A549 treated with Hydrocortisone at 1 μM for 4 hours (cell line): ENCODE measurements at places on chromosomes 2 and 18. TPM values are rescaled to one million over a fixed set of nuclear protein-coding genes. Genes with fewer than 3 reads are reported as not detected.

Gene HYCC2
- 2.9 to 5.1 TPM (median 4.6 TPM) in 5 replicates for total RNA-seq

Gene FBXO36
- 0.87 to 1.7 TPM (median 1.4 TPM) in 5 replicates for total RNA-seq

Gene CCDC68
- total RNA-seq = 3.6 to 6.3 TPM (median 4.7 TPM) in 5 replicates

Gene PDCL3
- 36.9 to 44.8 TPM (median 37.5 TPM) in 5 replicates for total RNA-seq

Gene FAM237A
- not detected in 5 replicates for total RNA-seq

Gene GRB14
- total RNA-seq = 4.9 to 6.4 TPM (median 5.2 TPM) in 5 replicates

Gene UGT1A10
- total RNA-seq = 0.08 to 0.09 TPM in 2 of 5 replicates, not detected in the others

Gene ZNF521
- not detected in 5 replicates for total RNA-seq

Gene GPAT2
- 0.15 TPM in 1 of 5 replicates, not detected in the others for total RNA-seq

Gene LOXHD1
- not detected in 5 replicates for total RNA-seq

Gene SOWAHC
- 7.3 to 10.0 TPM (median 8.9 TPM) in 5 replicates for total RNA-seq

Gene DAW1
- 2.2 to 3.2 TPM (median 2.7 TPM) in 5 replicates for total RNA-seq

Gene STEAP3
- 43.4 to 54.7 TPM (median 52.2 TPM) in 5 replicates for total RNA-seq

Gene IL36RN
- total RNA-seq = 0.14 TPM in 1 of 5 replicates, not detected in the others

Gene UBXN4
- 28.6 to 47.2 TPM (median 38.5 TPM) in 5 replicates for total RNA-seq

Gene TMEM214
- total RNA-seq = 59.1 to 67.4 TPM (median 64.7 TPM) in 5 replicates

Gene TMEM198
- 0.70 to 1.3 TPM (median 1.0 TPM) in 5 replicates for total RNA-seq

Gene MC4R
- not detected in 5 replicates for total RNA-seq

Gene SNTG2
- total RNA-seq = not detected in 5 replicates

Gene ADRA2B
- 0.06 to 0.17 TPM (median 0.09 TPM) in 5 replicates for total RNA-seq

Gene RIT2
- total RNA-seq = not detected in 5 replicates

Gene DCDC2C
- total RNA-seq = 0.21 to 0.56 TPM (median 0.40 TPM) in 4 of 5 replicates, not detected in the other

Gene INPP5D
- 0.43 to 0.69 TPM (median 0.54 TPM) in 5 replicates for total RNA-seq

Gene ING5
- 20.1 to 25.9 TPM (median 21.4 TPM) in 5 replicates for total RNA-seq

Gene KCNS3
- 1.0 to 1.7 TPM (median 1.2 TPM) in 5 replicates for total RNA-seq

Gene STON1
- total RNA-seq = 0.32 to 0.52 TPM (median 0.40 TPM) in 5 replicates

Gene VWA3B
- 0.15 to 0.29 TPM (median 0.26 TPM) in 3 of 5 replicates, not detected in the others for total RNA-seq

Gene ADD2
- total RNA-seq = 18.8 to 28.6 TPM (median 25.3 TPM) in 5 replicates

Gene RNF125
- total RNA-seq = 0.21 to 0.32 TPM (median 0.23 TPM) in 5 replicates

Gene GNAL
- 4.7 to 6.8 TPM (median 5.8 TPM) in 5 replicates for total RNA-seq

Gene SCYGR4
- total RNA-seq = not detected in 5 replicates

Gene CIDEA
- not detected in 5 replicates for total RNA-seq

Gene PER2
- 5.7 to 7.5 TPM (median 6.4 TPM) in 5 replicates for total RNA-seq

Gene GYPC
- not detected in 5 replicates for total RNA-seq

Gene ALPG
- total RNA-seq = 0.31 to 0.38 TPM (median 0.36 TPM) in 5 replicates

Gene LDLRAD4
- 1.4 to 2.5 TPM (median 1.7 TPM) in 5 replicates for total RNA-seq

Gene SCN7A
- not detected in 5 replicates for total RNA-seq

Gene KLHL14
- not detected in 5 replicates for total RNA-seq

Gene NCKAP5
- 0.71 to 1.3 TPM (median 0.97 TPM) in 5 replicates for total RNA-seq

Gene CPLX4
- not detected in 5 replicates for total RNA-seq

Gene FBXO48
- 0.45 to 0.59 TPM (median 0.56 TPM) in 5 replicates for total RNA-seq

Gene IGFBP5
- total RNA-seq = 0.14 to 0.17 TPM (median 0.17 TPM) in 5 replicates
